ENCODE measurements at places on chromosomes 4 and X.

DNA sequence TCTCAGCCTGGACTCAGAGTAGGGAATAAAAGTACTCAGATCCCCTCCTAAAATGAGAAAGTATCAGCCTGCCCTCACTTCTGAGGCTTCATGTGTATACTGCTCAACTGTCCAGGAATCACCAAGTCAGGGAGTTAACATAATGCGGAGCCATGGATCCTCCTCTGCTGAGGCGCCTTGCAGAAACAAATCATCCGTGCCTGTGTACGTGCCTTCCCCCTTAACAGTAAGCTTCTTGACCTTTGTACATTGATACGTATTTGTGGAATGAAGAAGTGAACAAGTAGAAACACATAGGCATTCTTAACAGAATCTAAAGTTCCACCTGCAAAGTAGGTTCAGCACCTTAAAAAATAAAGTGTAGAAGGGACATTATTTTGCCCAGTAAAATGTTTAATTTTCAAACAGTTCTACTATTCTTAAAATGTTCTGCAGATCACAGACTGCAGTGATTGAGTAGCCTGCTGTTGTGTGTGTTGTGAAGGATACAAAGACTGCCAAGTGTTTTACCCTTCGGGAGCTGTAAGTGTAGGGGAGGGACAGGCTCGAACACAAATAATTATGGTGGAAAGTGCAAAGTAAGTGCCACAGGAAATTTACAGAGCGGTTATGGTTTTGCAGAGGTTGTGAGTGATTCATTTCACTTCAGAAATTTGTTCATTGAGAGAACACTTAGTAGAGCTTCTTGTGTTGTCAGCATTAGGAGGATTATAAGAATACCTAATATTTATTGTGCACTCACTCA lies 61.9 kb downstream of the ARHGAP10 start:
- DNase-seq: no peak

DNA sequence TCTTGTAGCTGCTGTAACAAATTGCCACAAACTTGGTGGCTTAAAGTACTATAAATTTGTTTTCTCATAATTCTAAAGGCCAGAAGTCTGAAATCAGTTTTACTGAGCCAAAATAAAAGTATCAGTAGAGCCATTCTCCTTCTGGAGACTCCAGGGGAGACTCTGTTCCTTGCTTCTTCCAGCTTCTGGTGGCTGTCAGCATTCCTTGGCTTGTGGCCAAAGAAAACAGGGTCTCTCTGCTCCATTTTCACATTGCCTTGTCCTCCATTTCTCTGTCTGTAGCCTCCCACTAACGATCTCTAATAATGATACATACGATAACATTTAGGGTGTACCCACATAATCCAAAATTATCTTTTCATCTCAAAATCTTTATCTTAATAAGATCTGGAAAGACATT lies 200.4 kb downstream of the MAB21L2 start:
- DNase-seq: no peak

DNA sequence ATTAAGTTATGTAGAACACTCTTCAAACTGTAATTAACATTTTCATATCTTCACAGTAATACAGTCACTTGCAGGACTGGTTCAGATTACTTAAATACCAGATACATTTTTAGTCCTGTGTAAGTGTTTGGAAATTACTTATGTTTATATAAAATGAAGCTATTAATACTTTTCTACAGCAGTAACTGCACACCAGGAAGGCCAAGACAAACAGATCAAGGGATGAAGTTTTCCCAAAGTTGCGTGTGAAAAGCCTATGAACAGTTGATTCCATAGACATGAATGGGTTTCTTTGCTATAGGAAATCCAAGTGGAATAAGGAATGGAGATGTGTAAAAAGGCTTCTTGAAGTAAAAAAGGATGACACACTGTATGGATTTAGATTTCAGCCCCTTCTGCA lies 28.9 kb upstream of the DRP2 start:
- no peak for DNase-seq

GRCh38 chr4:186918466-186918865 lies 194.8 kb upstream of the FAT1 start:
- no peak for DNase-seq

DNA sequence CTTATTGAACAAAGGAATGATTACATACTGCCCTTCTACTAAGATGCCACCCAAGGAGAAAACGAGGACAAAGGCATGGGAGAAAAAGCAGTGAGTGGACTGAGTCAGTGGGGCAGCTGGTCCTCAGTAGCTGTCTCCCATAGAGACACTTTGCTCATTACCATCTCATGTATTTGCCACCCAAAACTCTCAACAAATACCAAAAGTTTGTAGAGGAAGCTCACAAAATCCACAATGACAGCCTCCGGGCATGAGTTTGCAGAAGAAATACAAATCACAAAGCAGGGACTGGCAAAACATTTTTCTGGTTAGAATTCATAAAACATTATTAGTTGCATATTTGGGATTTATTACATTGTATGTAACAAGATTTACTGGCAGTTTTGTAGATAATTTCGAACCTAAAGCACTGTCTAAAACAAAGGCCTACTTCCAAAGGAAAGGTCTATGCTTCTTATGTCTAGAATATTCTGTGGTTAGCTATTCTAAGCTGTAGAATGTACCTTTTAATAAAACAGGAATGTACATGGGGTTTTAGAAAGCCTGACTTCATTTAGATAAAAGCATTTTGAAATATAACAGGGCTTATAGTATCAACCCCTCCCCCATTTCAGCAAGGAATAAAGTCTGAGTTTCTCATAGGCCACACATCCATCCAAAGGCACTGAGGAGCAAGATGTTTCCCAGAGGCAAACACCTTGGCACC lies 17.7 kb downstream of the PCDH18 start:
- no peak for DNase-seq

GRCh38 chr4:10611673-10612072 lies 72.9 kb downstream of the CLNK start:
- DNase-seq: no peak

DNA sequence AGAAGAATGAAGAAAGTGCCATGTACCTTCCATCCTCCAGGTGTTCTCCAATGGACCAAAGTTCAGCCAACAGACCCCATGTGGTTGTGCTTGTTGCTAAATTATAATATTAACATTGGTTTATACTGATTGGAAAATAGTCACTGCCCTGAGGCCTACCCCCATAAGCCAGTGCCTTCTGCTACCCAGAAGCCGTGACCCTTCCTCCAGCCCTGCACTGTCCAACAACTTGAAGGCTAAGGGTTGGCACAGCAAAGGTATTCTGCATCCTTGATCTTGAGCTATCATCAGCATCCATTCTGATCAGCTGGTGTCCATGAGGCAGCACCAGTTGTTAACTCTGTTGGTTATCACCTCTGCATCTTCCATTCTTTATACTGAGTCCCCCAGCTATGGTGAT lies 66.2 kb upstream of the BMPR1B start:
- DNase-seq: no peak

GRCh38 chr4:76723924-76724323 lies 174.0 kb downstream of the SOWAHB start:
- DNase-seq: no peak

DNA sequence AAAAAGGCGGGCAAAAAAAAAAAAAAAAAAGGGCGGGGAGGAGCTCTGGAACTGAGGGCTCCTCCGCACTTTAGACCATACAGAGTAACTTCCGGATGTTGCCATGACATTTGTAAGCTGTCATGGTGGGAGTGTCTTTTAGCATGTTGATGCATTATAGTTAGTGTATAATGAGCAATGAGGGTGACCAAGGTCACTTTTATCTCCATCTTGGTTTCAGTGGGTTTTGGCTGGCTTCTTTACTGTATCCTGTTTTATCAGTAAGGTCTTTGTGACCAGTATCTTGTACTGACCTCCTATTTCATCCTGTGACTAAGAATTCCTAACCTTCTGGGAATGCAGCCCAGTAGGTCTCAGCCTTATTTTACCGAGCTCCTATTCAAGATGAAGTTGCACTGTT lies 193.4 kb downstream of the UGT8 start:
- no peak for DNase-seq

DNA sequence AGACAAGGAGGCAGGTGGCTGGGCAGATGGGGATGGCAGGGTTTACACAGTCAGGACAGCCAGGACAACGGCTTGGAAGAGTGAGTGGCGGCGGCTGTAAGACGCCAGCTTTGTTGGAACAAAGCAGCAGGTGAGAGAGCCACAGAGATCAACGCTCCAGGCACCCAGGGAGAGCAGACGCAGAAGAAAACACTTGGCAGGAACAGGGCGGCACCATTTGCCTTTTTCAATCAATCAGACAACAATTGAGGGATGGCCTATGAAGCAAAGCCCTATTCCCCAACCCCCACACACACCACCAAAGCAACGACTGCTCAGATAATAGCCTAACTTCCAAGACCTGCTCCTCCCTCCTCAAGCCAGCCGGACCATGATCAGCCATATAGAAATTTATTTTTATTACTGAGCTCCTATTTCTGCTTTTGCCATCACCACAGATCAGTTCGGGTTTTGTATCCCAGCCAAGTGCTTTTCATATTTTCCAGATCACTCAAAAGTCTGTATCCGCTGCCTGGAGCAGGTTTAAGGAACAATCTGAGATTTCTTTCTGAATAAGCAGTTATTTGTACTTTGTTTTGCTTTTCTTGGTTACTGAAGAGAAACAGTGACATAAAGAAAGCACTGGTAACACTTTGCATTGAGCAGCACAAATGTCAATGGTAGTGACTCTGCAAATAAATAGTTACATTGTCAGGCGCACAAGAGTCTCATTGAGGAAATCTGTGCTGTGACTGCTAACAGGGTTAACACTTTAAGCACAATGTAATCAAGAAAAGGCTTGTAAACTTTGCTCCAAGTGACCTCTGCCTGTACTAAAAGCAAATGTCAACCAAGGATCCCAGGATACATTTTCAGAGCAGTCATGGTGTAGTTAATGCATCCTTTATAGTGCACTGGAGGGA lies 81.8 kb upstream of the RBPJ start:
- DNase-seq: no peak

- no peak for DNase-seq
Observed at GRCh38 chr4:106809076-106809475, 227.0 kb downstream of the DKK2 start.

DNA sequence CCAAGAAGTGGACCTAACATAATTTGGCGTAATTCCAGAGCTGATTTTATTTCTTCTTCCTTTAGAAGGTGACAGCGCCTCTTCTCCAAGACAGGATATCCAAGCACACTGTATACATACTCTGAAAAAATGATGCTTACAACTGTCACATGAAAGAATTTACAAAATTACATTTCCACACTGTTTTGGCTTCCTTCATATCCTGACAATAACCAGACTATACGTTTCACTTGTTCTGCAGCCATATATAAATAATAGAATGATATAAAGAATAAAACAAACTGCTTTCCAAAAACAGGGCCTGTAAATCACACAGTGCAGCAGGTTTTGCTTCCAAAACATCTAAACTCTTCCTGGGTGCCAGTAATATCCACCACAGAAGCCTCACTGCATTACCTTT lies 141.6 kb downstream of the FBXO8 start:
- DNase-seq: no peak

DNA sequence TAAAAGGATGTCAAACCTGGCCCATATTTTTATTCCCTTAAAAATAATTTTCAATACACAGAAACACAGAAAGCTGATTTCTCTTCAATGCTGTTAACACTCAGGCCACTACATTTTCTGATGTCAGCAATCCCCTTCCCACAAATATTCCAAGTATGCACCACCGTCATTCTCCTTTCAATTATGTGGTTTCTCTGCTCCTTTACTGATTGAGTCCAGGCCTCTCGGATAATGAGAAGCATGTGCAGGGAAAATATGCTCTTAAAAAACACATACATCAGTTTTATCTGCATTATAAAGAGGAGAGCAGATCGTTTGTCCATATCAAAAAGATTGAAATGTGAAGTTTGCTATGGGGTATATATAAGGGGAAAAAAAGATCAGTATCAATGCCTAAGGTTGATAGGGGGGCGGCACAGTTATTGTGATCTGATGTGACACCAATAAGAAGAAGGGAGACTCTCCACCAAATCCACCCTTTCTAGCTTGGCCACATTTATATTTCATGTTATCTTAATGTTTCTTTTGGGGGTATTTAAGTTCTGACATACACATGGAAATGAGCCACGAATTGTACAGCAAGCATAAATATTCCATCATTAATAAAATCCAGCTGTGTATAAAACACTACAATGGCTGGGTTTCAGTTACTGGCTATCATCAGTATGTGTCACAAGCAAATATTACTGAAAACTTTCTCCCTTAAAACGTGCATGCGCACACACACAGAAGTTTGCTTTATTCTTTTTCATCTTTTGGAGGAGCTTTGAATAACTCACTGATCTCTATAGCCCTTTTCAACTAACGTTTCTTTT lies 6.4 kb downstream of the AMOT start:
- DNase-seq: no peak

- DNase-seq: no peak
Observed at GRCh38 chr4:53855581-53856250, 208.7 kb downstream of the CHIC2 start.

DNA sequence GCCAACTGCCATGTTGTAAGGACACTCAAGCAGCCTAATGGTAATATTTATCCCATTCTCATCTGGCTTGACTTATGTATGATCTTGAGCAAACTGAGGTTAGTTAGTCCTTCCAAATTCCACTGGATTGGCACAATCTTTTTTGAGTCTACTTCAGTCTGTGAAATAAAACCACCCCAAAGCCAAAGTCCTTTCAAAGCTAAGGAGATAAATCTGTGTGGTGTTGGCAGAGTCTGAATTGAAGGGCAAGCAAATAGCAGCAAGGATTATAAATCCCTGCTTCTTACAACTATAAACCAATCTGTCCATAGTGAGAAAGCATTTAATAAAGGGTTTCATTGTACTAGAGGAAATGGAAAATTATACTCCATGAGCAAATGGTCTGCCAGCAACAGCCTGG lies 233.9 kb upstream of the GLRA2 start:
- no peak for DNase-seq
